Right lobe of liver (tissue), 6 donors: ENCODE measurements at places on chromosomes 1 and 21. TPM values are rescaled to one million over a fixed set of nuclear protein-coding genes. Genes with fewer than 3 reads are reported as not detected.

DNA sequence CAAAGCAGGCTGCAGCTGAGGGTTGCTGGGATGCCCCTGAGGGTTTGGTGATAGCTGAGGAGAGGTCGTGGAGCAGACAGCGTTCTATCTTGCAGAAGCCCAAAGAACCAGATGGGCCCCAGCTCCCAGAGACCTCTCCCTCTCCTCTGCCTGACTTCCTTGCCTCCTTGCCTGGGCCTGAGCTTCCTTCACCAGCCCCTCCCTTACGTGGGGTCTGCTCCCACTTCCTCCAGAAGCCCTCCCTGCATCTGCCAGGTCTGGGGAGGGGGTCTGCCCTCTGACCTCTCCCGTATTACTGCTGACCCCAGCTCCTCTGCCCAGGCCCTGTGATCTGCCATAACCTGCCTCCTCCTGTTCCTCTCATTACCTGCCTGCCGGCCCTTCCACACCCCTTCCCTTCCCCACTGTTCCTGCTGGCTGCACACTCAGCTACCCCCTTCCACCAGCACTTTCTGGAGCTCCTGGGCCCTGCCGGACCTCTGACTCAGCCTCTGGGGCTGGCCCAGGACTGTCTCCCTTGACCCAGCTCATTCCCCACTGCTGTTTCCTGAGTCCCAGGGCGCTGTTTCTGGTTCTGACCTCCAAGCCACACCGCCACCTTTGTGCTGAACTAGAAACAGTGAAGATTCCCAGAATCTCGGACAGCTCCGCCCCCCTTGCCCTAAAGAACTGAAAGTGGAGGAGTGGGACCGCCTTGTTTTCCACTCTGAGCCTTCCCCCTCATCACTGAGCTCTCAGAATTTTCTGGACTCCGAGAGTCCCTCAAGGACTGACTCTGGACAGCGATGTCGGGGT is 237.7 kb upstream of the C1orf174 start:
- H3K27me3 ChIP-seq: no peaks in the 10 kb centered on the region
- H3K4me1 ChIP-seq: no peaks in the 10 kb centered on the region
- DNase-seq: no peak
- no peak overlapping the region for H3K27ac ChIP-seq

DNA sequence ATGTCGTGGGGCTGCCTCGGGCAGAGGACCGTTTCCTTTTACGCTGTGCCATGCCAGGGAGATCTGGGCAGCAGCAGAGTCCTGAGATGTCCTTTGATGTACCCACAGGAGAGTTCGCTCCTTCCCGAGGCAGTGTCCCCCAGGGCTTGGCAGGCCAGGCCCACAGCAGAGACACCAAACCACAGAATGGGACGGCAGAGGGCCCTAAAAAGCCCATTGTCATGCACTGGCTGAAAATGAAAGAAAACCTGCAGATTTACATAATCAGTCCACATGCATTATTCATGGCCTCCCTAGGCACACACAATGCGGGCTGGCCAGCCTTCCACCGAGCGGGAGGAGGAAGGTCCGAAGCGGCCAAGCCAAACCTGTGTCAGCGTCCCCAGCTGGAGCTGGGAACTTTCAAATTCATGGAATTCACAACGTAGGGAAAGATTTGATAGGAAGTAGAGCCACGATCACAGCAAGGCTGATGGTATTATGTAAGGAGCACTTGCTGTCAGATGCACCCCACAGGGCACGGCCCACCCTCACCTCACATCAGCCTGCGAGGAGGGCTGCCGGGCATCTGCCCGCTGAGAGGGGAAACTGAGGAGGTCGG is 25.3 kb upstream of the EFHD2 start:
- H3K27me3 ChIP-seq: no peaks in the 10 kb centered on the region
- no peaks in the 10 kb centered on the region for H3K4me1 ChIP-seq
- no peaks in the 10 kb centered on the region for H3K36me3 ChIP-seq
- H3K27ac ChIP-seq: no peak overlapping the region
- no peak overlapping the region for H3K4me3 ChIP-seq

- no peak overlapping the region for H3K4me3 ChIP-seq
- H3K36me3 ChIP-seq: no peaks in the 10 kb centered on the region
- H3K27me3 ChIP-seq: no peaks in the 10 kb centered on the region
- DNase-seq: peak; percentile 45
- H3K27ac ChIP-seq: no peak overlapping the region
- H3K4me1 ChIP-seq: no peaks in the 10 kb centered on the region
Measured at GRCh38 chr1:1106510-1107221, 9.2 kb downstream of the C1orf159 start.

GRCh38 chr1:209870151-209870831 is 42.5 kb downstream of the UTP25 start:
- H3K27me3 ChIP-seq: no peaks in the 10 kb centered on the region
- H3K4me1 ChIP-seq: no peaks in the 10 kb centered on the region
- no peaks in the 10 kb centered on the region for H3K36me3 ChIP-seq
- no peak overlapping the region for H3K4me3 ChIP-seq
- no peak overlapping the region for H3K27ac ChIP-seq
- no peak for DNase-seq

DNA sequence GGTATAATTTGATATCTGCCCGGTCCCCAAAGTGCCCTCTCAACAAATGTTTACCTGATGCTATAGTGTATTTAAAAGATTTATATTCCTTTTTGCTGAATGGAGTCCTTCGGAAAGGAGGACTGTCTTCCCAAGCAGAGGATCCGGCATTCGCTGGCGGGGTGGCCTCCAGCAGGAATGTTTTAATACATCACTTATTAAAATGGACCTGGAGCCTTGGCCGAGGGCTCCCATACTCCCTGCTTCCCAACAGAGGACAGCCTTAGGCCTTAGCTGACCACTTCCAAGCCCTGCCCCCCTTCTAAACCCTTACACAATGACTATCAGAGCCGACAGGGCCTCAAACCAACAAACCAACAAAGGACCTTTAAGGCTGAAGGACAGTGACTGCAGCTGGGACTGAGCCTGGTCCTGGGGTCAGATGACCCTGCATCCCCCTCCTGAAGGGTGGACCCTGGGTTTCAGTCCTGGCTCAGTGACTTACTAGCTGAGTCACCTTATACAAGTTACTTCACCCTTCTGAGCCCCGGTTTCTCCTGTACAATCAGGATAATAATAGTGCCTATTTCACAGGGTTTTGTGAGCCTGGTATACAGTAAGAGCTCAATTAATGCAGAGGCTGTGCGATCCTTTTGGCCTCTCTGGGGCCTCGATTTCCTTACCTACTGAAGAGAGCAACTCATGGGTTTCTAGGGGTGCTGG is 5.6 kb downstream of the CAMK2N1 start:
- peaks cover 74% of the 10 kb centered on the region for H3K4me1 ChIP-seq
- peak; percentile 91 for DNase-seq
- H3K4me3 ChIP-seq: peak overlapping the region; percentile 5

GRCh38 chr1:116952738-116953275 is 43.1 kb downstream of the PTGFRN start:
- no peaks in the 10 kb centered on the region for H3K27me3 ChIP-seq
- H3K36me3 ChIP-seq: peaks cover 10% of the 10 kb centered on the region
- DNase-seq: no peak
- H3K27ac ChIP-seq: no peak overlapping the region
- H3K4me1 ChIP-seq: no peaks in the 10 kb centered on the region

DNA sequence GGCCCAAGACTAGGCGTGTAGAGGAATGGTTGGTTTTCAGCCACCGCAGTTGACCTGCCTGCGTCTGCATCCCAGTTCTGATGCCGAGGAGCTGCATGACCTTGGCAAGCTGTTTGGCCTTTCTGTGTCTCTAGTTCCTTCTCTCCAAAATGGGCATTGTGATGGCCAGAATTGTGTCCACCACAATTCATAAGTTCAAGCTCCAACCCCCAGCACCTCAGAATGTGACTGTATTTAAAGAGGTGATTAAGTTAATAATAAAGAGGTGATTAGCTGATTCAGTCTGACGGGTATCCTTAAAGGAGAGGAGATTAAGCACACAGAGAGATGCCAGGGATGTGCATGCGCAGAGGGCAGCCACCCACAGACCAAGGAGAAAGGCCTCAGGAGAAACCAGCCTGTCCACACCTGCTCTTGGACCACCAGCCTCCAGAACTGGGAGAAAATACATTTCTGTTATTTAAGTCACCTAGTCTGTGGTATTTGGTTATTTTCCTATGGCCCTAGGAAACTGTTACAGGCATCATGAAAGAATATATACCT is 28.5 kb downstream of the MAB21L3 start:
- no peaks in the 10 kb centered on the region for H3K4me1 ChIP-seq
- no peak for DNase-seq
- H3K36me3 ChIP-seq: no peaks in the 10 kb centered on the region
- no peaks in the 10 kb centered on the region for H3K27me3 ChIP-seq
- no peak overlapping the region for H3K27ac ChIP-seq

- H3K27me3 ChIP-seq: no peaks in the 10 kb centered on the region
- no peak overlapping the region for H3K4me3 ChIP-seq
- no peaks in the 10 kb centered on the region for H3K4me1 ChIP-seq
- H3K36me3 ChIP-seq: no peaks in the 10 kb centered on the region
- no peak for DNase-seq
- H3K27ac ChIP-seq: no peak overlapping the region
Measured at GRCh38 chr1:74775735-74776134, 42.8 kb downstream of the TYW3 start.

DNA sequence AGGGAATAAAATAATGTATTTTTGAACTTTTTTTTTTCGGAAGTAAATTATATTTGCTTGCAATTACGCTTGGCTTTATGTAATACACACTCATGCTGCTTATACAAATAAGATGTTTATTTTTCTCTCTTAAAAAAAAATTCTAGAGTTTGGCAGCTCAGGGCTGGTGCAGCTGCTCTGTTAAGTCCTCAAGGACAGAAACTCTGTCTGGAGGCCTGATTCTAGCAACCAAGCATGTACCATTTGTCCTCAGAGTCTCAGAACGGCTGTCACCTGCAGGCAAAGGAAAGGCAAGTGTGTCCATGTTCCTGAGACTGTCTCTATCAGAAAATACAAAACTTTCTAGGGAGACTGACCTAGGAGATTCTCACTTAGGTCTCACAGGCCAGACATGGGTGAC is 23.2 kb upstream of the CLDN17 start:
- no peaks in the 10 kb centered on the region for H3K36me3 ChIP-seq
- no peak overlapping the region for H3K4me3 ChIP-seq
- no peak overlapping the region for H3K27ac ChIP-seq
- H3K27me3 ChIP-seq: no peaks in the 10 kb centered on the region

DNA sequence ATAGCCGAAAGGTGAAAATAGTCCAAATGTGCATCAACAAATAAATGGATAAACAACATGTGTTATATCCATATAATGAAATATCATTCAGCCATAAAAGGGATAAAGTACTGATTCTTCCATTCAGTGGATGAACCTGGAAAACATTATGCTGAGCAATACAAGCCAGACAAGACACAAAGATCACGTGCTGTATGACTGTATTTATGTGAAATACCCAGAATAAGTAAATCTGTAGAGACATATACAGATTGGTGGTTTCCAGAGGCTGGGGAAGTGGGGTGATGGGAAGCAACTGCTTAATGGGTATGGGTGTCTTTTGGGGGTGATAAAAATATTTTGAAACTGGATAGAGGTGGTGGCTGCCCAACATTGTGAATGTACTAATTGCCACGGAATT is 13.3 kb upstream of the GSTM4 start:
- no peak overlapping the region for H3K27ac ChIP-seq
- no peaks in the 10 kb centered on the region for H3K36me3 ChIP-seq
- H3K4me3 ChIP-seq: no peak overlapping the region
- no peak for DNase-seq
- no peaks in the 10 kb centered on the region for H3K4me1 ChIP-seq
- no peaks in the 10 kb centered on the region for H3K27me3 ChIP-seq

DNA sequence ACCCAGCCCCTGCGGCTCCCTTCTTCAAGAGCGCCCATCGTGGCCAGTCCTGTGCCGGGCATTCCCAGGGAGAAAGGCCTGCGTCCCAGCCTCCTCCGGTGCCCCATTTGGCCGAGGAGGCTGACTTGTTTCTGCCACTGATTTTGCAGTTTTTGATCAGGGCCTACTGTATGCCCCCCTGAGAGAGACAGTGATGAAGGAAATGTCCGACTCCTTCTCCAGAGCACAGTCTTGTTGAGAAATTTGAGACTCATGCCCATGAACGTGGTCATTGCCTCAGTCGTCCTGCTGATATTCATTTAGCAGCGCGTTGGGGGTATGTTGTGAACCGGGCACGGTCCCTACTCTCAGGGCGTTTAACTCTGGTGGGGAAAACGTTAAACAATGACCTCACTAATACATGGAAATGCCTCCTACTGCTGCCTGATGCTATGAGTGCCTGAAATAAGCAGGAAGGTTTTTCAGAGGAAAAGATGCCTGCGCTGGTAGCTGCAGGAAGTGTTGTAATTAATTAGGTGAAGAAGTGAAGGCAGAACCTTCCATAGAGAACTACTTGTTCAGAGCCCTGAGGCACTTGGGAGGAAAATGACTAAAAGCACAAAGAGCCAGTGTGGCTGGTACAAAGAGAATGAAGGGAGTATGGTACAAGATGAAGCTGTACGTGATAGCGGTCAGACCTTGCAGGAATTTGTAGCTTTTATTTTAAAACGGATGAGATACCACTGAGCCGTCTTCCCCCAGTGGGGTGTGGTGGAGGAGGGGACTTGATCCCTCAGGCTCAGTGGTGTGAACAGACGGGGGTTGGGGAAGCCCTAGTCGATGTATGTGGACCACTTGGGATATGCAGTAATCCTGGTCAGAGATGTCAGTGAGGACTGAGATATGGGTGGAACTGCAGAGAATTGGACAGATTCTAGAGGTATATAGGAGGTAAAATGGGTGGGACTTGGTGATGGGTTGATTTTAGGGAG is 730 bp downstream of the ZCCHC17 start:
- DNase-seq: no peak
- peak overlapping the region; percentile 61 for H3K27ac ChIP-seq
- peak overlapping the region; percentile 89 for H3K4me3 ChIP-seq
- no peaks in the 10 kb centered on the region for H3K4me1 ChIP-seq
- no peaks in the 10 kb centered on the region for H3K27me3 ChIP-seq
- no peaks in the 10 kb centered on the region for H3K36me3 ChIP-seq

- no peak overlapping the region for H3K27ac ChIP-seq
- peaks cover 29% of the 10 kb centered on the region for H3K27me3 ChIP-seq
- H3K4me1 ChIP-seq: no peaks in the 10 kb centered on the region
- no peaks in the 10 kb centered on the region for H3K36me3 ChIP-seq
- no peak overlapping the region for H3K4me3 ChIP-seq
Measured at GRCh38 chr1:50426702-50427085, 3.5 kb upstream of the DMRTA2 start.

DNA sequence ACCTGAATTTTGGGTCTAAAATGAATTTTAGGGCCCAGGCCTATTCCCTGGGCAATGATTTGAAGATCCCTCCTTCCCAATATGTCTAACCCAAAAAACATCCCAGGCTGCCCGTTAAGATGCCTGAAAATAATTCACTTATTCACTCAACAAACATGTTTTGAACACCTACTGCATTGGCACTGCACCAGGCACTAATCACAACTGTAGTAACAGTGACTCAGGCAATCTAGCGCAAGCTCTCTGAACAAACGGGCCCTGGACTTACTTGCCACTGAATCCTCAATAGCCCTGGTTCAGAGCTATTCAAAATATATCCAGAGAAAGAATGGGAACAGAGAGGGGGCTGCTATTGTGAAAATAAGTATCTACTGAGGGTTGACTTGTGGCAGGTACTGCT is 4.2 kb downstream of the CD244 start:
- no peaks in the 10 kb centered on the region for H3K4me1 ChIP-seq
- H3K4me3 ChIP-seq: no peak overlapping the region
- H3K27me3 ChIP-seq: no peaks in the 10 kb centered on the region
- H3K36me3 ChIP-seq: no peaks in the 10 kb centered on the region

The SLC45A1 gene
- total RNA-seq: 0.13 TPM

The EPHB2 gene
- total RNA-seq: 0.24 TPM

The ASPM gene
- 3.6 TPM for total RNA-seq

The HYI gene
- total RNA-seq: 41.0 TPM

The GUCA2B gene
- 1.8 TPM for total RNA-seq

The COL6A1 gene
- total RNA-seq: 48.3 TPM
